ENCODE measurements at places on chromosomes 3 and 15.

GRCh38 chr3:124486324-124486723 is 243.9 kb upstream of the UMPS start:
- no peak for DNase-seq

DNA sequence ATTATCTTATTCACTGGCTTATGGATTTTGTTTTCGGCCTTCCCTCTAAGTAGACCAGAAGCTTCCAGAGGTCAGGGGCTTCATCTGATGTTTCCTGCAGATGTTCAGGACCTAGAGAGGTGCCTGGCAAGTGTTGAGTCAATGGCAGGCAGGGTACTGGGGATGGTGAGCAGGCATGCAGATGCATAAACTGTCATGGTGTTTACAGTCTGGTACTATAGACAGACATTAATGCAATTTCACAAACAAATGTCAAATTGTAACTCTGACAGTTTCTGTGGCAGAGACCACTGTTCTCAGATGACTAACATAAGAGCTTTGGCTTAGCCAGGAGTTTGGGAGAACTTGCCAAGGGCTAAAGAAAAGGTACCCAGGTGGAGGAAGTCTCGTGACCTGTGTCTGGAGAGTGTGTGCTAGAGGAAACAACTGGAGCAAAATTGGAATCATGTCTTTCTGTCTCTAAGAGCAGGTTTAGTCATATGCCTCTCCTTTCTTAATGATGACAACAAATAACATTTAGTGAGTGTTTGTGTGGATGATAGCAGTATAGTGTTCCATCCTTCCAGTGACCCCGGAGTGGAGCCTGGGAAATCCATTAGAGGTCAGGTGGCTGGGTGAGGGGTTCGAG is 53.7 kb upstream of the TRAK1 start:
- no peak for DNase-seq

DNA sequence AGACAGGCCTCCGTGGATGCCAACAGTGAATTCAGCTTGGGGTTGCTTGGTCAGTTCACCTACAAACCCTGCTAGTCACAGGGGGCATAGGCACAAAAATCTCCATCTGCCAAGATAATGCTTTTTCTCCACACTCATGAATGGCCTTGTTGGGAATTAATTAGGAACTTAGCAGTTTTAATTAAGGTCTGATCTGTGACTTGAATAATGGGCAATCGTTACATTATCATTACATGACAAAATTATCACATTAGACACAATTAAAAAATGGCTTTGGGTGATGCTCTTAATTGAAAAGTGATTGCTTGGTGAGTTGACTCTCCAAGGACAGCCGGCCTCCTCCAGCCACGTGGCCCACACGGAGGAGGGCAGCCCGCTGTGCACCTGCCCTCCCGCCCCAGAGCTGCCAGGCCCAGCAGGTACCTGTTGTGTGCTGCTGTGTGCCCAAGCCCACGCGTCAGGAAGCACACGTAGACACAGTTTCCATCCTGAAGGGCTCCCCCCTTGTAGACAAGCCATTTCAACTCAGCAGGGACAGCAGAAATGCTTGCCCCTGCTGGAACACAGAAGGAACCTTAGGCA is 274.2 kb downstream of the OCA2 start:
- no peak for DNase-seq

- no peak for DNase-seq
Observed at GRCh38 chr3:193910886-193911738, 224.8 kb upstream of the HES1 start.

- no peak for DNase-seq
Observed at GRCh38 chr15:70017801-70018200, 79.9 kb downstream of the TLE3 start.

GRCh38 chr3:184042617-184043016 is 10.2 kb upstream of the HTR3C start:
- DNase-seq, result no peak

DNA sequence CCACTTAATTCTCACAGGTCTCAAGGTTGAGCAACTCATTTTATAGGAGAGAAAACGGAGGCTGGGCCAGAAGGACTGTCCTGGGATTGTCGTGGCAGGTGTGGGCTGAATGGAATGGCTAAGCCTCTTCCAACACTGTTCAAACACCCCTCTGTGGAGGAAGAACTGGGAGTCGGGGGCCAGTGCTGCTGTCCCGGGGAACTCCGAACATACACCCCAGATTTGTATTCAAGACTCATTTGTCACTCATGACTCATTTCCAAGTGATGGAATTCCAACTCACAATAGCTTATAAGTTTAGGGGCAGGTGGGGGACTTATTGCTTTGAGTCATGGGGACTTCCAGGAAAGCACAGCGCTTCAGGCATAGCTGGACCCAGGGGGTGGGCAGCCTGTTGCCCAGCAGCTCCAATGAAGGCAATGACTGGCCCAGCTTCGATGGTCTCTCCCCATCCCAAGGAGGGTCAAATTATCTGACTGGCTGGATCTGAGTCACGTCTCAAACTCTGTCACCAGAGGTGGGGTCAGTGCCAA is 72.5 kb downstream of the TM2D3 start:
- DNase-seq, result no peak

DNA sequence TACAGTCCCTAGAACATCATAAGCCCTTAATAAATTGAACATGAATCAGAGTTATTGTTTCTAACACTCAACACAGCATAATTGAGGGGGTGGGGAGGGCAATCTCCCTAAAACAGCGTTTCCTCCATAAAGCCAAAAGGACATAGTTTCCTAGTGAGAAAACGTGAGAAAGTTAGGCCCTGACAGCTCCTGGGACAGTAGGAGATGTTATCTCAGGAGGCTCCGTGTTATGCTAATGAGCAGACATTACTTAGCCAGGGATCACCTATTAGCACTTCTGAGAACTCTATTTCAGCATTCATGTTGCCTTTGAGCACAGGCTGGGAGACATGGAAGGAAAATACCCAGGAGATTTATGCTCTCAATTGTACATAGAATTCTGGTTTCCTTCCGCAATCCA is 229.1 kb upstream of the ADAMTS9 start:
- no peak for DNase-seq

DNA sequence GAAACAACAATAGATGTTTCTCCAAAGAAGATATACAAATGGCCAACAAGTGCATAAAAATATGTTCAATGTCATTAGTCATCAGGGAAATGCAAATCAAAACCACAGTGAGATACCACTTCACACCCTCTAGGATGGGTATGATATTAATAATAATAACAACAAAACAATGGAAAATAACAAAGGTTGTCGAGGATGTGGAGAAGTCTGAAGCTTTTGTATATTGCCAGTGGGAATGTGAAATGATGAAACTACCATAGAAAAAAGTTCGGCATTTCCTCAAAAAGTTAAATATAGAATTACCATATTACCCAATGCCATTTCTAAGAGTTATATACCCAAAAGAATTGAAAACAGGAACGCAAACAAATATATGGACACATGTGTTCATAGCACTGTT is 10.8 kb downstream of the BHLHE40 start:
- no peak for DNase-seq

DNA sequence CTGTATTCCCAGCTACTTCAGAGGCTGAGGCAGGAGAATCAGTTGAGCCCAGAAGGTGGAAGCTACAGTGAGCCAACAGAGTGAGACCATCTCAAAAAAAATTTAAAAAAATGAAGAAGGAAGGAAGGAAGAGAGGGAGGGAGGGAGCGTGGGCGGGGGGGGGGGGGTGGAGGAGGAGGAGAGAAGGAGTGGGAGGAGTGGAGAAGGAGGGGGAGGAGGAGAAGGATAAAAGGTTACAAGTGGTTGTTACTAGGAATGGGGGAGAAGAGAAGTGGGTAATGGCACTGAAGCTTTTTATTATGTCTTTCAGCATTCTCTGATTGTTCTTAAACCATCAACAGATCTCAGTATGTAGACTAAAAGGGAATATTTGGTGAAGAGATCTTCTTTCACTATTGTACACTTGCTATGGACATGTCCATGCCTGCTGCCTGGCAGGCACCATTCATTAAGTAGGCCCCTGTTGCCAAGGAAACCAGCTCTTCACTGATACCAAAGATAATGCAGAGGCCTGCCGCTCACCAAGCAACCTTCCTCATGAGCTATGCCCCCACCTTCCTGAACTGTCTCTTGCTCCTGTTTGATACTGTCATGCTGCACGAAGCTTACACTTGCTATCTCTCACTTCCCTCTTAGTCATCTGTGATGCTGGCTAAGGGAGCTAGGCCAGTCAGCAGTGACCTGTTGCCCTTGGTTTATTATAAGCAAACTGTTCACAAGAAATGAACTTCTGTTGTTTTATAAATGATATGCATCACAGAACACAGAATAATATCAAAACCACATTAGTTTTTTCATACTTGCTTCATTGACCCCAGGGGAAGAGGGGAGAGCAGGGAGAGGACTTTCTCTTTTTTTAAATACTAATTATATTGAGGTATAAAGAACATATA is 23.1 kb downstream of the EPM2AIP1 start:
- DNase-seq, result no peak

GRCh38 chr3:63132461-63133250 is 145.5 kb upstream of the SYNPR start:
- no peak for DNase-seq

- DNase-seq, result no peak
Observed at GRCh38 chr3:188349351-188349901, 195.5 kb downstream of the LPP start.

DNA sequence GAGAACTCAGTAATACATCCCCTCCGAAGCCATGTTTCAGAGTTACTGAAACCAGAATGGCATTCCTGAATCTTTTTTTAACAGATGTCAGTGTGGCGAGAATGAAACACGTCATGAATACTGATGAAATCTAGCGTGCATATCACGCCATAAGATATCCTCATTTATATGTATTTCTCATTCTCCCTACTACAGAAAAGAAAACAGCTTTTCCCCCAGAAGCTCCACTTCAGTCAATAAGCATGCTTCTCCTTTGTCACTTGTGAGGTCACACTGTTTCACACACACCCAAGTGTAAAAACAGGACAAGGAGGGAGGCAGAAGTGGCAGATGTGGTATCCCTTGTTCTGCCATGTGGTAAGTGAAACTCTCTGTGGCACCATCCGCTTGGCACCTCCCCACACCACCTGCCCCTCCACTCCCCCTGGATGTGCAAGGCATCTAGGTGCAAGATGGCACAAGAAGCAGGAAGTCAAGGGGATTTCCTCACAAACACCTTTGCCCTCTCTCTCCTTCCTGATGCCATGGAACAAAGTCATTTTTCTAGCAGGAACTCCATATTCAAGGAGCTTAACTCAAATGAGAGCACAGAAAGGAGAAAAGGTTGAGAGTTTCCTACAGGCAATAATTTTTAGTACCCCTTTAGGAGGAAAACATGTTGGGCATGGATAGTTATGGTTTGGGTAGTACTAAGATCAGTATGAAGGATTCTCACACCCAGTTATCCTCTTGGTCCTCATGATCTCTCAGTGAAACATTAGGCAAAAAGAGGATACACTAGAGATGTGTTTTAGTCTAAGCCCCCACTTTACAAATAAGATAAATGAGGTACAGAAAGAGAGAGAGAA is 47.5 kb upstream of the FRMD4B start:
- DNase-seq, result no peak

DNA sequence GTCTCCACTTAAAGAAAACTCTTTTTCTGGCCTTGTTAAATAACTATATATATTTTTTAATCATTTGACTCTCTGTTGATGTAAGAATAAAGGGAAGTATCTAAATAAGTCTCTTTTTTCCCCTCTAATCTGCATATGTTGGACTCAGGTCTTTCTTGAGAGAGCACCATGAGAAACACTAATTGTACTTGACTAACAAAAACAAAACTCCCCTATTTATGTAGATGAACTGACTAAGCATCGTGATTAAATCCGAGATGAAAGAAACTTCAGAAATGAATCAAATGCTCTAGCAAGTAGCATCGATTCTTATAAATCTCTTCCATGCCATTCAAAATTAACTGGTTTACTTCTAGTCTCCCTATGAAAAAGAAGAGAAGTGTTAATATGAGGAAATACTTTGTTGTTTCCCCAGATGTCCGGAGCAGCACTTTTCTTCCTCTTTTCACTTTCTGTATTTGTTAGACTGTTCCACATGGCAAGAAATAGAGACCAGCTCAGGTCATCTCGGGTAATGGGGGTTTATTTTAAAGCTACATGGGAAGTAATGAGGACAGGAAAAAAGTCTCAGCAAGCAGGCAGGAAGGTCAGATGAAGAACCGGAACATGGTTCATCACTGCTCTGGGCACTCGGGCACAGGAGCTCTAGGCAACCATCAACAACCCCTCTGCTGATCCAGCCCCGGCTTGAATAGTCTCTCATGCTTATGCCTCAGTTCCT is 288.3 kb downstream of the CNTN6 start:
- DNase-seq, result no peak

DNA sequence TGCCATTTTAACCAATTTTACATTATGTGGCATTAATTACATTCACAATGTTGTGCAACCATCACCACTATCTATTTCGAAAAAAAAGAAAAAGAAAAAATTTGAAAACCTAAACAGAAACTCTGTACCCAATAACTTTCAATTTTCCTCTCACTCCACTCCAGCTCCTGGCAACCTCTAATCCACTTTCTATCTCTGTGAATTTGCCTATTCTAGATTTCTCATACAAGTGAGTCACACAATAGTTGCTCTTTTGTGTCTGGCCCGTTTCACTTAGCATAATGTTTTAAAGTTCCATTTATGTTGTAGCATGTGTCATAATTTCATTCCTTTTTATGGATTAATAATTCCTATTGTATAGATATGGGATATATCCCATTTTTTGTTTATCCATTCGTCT is 53.3 kb upstream of the TBC1D5 start:
- no peak for DNase-seq

DNA sequence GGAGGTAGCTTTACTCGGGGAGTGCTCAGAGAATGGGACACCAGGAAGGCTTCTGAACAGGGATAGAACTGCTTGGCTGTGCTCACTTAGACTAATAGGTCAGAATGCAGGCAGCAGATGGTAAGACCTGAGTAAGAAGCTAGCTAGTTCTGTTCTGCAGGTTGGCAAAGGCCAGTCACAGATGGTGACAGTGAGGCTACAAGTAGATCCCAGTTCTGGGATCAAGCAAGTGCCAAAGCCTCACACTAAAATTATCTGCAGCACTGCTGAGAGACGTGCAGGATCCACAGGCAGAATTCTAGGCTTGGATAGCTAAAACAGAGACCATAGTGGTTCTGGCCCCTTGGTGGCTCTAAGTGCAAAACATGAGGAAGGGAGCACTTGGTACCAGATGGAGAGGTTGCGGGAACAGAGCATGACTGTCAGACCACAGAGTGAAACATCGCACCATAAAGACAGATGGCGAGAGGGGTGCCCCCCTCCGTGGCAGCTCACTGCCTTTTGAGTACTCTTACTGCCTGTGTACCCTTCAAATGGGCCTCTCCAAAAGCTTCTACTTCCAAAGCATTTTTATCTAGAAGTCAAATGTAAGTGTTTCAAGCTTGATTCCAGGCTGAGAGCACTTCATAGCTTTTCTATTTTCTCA is 3.6 kb upstream of the GLCE start:
- no peak for DNase-seq

All from esophagus squamous epithelium (tissue), 5 donors.